ENCODE measurements at places on chromosomes 3 and 15.

DNA sequence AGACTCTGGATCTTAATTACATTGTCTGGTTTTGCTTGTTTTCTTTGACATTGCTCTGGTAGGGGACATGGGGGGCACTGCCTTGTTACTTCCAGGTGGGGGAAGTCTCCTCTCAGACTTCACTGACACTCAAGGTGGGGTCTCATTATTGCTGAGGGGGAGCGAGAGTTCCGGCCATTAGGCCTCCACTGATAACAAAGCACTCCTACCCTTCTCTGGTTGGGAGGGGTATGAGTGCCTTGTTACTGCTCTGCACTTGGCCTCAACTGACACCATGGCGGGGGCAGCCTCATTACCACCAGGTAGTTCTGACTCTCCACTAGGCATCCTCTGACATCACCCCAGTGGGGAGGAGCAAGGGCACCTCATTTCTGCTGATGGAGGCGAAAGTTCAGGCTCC is 25.7 kb downstream of the SH3GL3 start:
- no peak for DNase-seq

DNA sequence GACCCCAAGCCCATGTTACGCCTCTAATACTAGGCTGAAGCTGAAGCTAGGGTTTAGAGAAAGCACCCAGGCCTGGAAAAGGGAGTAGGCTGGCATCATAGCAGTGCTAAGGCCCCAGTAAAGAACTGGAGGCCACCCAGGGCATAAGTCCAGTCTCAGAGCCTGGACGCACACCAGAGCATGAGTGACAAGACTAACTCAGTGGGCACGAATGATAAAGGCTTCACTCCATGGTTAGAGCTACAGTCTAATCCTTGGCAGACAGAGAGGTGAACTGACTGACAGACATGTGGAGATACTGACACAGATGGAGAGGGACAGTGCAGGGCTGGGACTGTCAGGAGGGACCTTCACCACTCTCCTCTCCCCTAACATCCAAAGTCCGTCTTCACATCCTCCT is 139.8 kb downstream of the KCNMB2 start:
- no peak for DNase-seq

DNA sequence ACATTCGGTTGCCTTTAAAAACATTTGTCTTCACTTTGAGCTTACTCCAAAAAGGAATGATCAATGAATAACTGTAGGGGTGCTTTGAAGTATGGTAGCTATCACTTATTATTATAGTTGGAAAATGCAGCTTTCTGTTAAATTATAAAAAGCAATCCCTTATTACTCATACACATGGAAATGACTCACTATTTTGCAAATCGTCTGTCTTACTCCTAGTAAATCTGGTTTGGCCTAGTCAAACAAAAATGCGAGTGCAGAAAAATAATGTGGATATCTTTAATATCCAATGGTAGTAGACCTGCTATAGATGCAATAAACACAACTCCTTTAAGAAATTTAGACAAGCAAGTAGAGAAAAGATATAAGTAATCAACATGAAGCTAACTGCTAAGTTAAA is 112.5 kb downstream of the ZIC1 start:
- no peak for DNase-seq

GRCh38 chr3:125378762-125379161 is 3.6 kb upstream of the ZNF148 start:
- no peak for DNase-seq

DNA sequence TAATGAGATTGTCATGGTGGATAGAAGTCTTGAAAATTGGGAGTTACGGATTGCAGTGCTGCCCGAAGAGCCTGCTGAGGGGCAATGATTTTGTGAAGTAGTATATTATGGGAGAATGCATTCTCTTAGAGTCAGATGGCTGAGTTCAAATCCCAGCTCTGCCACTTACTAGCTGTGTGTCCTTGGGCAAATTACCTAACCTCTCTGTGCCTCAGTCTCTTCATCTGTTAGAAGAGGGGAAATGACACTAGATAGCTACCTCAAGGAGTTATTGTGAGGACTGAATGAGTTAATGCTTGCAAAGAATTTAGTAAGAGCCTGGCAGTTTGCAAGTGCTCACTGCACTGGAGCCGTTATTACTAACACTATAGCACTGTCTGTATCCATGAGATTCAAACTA is 15.4 kb downstream of the FGD5 start:
- DNase-seq: no peak

DNA sequence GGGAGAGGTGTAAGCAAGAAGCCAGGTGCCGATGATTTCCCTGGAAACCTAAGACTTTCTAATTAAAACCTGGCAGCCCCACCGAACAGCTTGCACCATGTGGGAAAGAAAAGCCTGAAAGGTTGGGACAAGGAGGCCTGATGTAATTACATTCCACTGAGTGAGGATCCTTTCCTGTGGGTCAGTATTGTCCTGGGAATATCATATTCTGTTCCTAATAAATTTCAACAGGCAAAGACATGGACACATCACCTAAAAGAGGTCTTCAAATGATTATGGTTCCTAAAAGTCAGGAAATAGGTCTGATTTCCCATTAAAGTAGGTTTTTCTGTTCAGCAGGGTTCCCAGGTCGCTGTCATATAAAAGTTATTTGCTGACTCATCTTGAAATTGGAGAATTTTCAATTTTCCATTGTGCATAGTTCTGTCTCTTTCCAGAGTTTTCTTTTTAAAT is 58.5 kb downstream of the DUT start:
- DNase-seq: no peak

- no peak for DNase-seq
Measured at GRCh38 chr15:66770518-66771350, 68.7 kb downstream of the SMAD6 start.

DNA sequence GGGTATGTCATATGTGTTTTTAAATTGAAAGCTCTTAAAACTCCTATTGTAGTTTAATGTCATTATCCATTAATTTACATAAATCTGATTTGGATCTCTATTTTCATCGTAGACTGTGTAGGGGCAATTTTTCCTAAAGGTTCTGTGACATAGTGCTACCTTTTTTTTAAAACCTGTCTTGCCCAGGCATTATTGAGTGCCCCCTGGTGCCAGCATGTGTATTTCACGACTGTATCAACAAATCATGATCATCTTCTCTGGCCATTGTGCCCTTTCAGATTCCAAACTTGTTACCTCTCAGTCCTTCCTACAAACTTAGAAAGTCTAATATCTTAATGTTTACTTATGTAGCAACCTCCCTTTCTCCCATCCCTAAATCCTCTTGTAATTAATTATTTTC is 97.2 kb upstream of the FLNB start:
- DNase-seq: peak; percentile 57

- DNase-seq: no peak
Measured at GRCh38 chr3:107817076-107817475, 273.8 kb downstream of the CD47 start.

- DNase-seq: no peak
Measured at GRCh38 chr3:39590806-39591205, 123.3 kb downstream of the MOBP start.

GRCh38 chr3:197231321-197231720 is 67.1 kb downstream of the DLG1 start:
- no peak for DNase-seq

- no peak for DNase-seq
Measured at GRCh38 chr3:134013280-134013679, 16.4 kb downstream of the SLCO2A1 start.

- DNase-seq: no peak
Measured at GRCh38 chr3:120344349-120344748, 4.8 kb downstream of the LRRC58 start.

DNA sequence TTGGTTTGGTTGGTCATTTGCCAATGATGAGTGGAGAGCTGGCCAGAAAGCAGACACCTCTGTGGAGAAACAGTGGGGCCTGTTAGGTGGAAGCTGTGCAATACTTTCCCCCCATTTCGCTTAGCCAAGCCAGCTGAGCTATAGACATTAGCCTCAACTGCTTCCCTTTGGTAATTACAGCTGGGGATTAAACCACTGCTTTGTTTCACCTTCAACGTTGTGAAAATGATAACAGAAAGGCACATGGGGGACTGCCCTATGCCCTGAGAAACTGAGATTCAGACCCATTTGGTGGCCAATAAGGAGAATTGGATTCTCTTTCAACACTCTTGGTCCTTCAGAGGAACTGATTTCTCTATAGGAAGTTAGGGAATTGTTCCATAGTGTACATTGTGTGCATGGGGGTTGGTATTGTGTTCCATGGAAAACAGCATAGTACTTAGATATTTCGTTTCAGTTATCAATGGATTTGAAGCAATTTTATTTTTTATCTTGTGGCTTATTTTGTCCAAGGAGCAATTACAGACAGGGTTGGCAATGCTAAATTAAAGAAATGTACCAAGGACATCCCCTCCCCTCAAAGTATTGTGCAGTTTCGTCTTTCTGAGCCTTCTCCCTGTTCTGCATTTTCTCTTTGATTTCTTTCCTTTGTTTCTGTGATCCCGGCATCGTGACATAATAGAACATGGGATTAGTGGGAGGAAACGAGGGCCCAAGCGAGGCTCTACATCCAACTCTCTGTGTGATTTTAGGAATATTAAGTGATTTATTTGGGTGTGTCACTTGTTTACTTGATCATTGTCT is 194.3 kb downstream of the FNDC3B start:
- DNase-seq: no peak

- DNase-seq: peak; percentile 86
Measured at GRCh38 chr3:171829841-171830517, 13.2 kb upstream of the TMEM212 start.

DNA sequence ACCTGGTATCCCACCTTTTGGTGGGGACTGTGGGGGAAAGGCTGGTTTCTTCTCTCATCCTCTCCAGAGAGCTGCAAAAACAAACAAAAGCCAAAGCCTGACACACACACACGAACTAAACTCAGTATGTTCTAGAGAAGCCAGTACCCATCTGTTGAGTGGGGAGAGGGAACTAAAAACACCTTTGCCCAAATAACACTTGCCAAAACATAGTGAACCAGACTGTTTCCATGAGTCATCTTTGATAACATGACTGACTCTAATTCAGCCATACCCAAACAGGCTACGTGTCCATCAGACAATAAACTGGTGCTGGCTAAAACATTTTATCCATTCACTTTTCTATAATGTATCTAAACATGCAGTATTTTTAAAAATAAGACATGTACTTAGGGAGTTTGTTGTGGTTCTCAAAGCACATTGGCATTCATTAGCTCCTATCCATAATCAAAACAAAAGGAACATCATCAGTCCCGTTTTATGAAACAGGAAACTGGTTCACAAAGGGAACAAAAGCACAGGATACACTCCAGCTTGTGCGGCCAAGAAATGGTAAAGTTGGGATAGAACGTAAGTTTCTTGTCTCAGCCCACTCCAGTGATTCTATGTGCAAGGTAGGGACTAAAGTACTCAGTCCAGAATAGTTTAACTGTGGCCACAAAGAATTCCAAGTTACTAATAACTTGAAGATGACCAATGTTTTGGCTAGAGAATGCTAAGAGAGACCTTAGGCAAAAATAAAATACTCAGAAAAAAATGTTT is 16.1 kb downstream of the LYSMD2 start:
- DNase-seq: no peak

DNA sequence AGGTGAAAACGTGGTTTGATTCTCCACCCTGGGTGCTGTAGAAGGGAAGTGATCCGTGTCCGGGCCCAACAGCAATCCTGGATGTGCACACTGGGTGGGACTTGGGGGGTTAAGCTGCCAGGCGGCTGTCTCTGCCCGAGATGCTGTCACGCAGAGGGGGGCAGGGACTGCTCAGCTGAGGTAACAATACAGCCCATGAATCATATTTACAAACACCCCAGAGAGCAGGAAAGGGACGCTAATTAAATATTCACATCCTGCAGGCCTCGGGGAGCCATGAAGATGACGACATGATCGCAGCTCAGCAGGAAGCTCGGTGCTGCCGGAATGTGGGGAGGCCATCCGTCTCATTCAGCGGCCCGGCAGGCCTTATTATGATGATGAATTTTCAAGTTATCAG is 17.9 kb upstream of the CRABP1 start:
- DNase-seq: peak; percentile 59

GRCh38 chr3:42500909-42501308 is 1.5 kb upstream of the VIPR1 start:
- peak; percentile 53 for DNase-seq

- DNase-seq: no peak
Measured at GRCh38 chr15:67850994-67851571, 11.2 kb upstream of the RNU6-1 start.

- DNase-seq: no peak
Measured at GRCh38 chr3:55329849-55330248, 157.3 kb downstream of the WNT5A start.
